ENCODE measurements at places on chromosomes 5 and 9. TPM values are rescaled to one million over a fixed set of nuclear protein-coding genes. Genes with fewer than 3 reads are reported as not detected.

LCN12 gene
- 2.9 TPM for total RNA-seq

ADAMTSL1 gene
- 85.3 TPM for total RNA-seq

FBXO38 gene
- total RNA-seq = 78.3 TPM

MYO10 gene
- 103 TPM for total RNA-seq

MELK gene
- total RNA-seq = 9.2 TPM

UNC13B gene
- total RNA-seq = 56.1 TPM

CNTNAP3 gene
- 34.9 TPM for total RNA-seq
